ENCODE measurements at places on chromosomes 1 and 21.

GRCh38 chr1:181104790-181105133, 16.3 kb downstream of the IER5 start:
- peak; percentile 59 for DNase-seq

GRCh38 chr1:19084206-19084738, 125.8 kb downstream of the UBR4 start:
- no peak for DNase-seq

DNA sequence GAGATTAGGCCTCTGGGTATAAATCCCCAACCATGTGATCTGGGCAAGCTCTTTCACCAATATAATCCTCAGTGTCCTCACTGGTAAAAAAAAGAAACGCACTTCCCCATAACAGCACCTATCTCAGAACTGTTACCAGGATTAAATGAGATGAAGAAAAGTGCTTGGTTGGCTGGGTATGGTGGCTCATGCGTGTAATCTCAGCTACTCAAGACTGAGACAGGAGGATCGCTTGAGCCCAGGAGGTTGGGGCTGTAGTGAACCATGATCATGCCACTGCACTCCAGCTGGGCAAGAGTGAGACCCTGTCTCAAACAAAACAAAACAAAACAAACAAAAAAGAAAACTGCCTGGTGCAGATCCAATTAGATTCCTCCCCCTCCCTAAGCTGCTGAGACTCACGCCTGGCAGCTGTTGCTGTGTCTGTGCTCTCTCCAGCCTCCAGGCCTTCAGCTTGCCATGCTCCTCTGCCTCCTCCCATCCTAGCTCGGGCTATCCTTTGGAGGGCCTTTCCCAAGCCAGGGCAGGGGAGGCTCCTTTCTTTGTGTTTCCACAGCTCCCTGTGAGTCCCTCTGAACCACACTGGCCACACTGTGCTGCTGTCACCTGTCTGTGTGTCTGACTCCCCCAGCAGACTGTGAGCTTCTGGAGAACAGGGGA, 19.0 kb downstream of the CYB5RL start:
- DNase-seq, result no peak

DNA sequence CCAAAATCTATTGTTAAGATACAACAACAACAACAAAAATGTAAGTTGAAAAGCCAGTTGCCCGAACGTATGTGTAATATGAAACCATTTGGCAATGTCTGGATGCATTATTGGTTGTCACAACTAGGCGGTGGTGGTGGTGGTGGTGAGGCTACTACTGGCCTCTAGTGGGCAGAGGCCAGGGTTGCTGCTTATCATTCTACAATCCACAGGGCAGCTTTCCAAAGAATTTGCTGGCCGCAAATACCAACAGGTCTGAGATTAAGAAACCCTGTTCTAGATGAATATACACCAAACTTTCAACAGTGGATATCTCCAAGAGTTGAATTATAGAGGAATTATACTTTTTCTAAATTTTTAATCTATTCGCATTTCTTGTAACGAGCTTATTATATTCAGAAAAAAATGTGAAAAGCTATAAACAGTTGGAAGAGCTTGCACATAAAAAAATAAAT, 26.8 kb upstream of the ZNF697 start:
- peak; percentile 12 for DNase-seq

DNA sequence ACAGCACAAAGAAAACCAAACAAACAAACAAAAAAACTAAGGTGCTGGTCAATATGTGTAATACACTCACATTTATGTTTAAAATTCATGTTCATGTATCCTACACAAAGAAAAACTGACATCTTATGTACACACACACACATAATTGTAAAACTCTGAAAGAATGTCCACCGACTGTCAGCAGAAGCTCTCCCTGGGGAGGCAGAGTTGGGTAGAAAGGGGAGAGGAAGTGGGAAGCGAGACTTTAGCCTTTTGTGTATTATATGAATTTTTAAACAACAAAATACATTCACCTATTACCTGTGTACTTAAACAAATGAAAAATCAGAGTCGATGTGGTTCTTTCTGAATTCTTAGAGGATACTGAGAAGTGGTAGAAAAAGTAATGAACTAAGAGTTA, 88.3 kb downstream of the ABCA4 start:
- no peak for DNase-seq

DNA sequence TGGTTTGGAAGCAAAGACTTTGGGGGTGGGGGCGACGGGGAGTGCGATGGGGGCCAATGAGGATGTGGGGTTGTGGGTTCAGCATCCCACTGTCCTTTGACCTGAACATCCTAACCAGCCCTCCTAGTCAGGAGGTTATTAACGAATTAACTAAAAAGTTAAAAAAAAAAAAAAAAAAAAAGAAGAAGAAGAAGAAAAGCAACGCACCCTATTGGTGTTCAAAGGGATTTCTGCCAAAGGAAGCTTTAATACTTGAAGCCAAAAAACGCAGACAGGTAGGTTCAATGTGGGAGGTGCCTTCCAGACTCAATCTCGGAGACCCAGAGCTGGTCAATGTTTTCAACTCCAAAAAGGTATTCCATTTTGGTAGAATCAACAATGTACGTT, 2.2 kb downstream of the CLIC6 start:
- no peak for DNase-seq

- DNase-seq, result no peak
Observed at GRCh38 chr1:78072216-78072615, 26.4 kb downstream of the GIPC2 start.

DNA sequence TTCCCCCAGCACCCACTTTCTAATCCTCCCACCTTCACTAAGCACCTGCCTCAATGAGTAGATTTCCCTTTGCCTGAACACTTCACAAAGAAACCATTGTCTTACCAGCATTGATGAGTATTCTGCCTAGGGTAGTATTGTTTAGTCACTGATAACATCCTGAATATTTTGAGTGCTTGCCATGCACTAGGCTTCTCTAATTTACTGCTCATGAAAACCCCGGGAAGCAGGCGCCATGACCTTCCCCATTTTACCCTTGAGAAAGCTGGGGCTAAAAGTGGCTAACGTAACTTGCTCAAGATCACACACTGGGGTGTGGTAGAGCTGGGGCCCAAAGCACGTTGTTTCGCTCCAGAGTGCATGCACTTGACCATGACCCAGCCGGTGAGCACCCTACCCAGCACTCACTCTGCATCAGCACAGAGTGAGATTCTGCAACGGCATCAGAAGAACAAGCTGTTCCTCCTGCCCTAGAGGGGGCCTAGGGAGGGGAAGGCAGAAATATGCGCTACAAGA, 10.6 kb upstream of the F3 start:
- no peak for DNase-seq

DNA sequence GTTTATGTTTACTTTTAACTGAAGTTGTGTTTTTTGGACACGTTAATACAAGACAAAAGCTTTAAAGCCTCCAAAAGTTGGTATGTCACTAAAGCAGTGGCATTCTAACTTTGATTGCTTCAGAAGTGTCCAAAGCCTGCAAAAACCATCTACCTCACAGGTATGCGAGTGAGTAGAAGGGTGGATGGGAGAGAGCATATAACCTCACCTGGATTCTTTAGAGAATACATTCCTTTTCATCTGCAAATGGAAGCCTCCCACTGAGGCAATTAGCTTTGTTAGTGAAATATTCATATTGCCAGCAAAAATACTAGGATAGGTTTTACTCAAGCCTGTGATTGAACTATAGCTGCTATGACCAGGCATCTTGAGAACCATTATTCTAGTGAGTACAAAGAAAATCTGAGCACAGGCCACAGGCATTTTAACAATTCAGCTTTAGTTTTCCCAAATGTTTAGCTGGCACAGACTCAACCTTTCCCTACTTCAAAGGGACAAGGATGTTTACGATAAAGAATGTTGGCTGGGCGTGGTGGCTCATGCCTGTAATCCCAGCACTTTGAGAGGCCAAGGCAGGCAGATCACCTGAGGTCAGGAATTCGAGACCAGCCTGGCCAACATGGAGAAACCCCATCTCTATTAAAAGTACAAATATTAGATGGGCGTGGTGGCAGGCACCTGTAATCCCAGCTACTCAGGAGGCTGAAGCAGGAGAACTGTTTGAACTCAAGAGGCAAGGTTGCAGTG, 39.7 kb downstream of the MAP3K21 start:
- DNase-seq, result no peak

DNA sequence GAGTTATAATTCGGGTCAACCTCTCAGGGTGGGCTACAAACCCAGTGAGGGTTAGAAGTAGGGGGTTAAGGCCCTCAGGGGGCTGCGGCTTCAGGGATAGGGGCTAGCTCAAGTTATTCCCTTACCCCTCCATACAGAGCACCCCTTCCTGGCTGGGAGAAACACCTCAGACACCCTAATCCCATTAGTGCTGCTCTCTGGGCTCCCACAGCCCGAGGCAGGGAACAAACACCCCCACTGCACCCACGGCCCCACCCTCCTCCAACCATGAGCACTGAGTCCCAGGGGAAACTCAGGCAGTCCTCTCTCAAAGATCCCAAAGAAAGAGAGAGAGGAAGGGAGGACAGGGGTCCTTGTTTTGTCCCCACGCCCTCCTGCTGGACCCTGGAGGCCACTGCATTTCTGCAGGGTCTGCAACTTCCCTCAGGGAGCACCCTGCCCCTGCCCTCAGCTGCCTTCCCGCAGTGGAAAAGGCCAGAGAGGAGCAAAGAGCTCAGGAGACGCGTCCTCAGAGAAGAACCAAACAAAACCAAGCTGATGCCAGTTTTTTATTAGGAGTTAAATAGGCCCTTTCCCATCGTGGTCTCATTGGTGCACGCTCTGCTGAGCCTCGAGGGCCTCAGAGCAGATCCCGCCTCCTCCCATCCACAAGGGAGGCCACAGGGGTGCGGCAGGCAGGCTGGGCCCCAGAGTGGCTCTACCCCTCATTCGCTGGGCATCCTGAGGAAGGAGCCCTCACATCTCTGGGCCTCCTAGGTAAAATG, 1.4 kb upstream of the S100A4 start:
- DNase-seq, result no peak

GRCh38 chr1:81305997-81306452, 494.7 kb upstream of the ADGRL2 start:
- no peak for DNase-seq

- no peak for DNase-seq
Observed at GRCh38 chr1:186757851-186758250, 70.9 kb upstream of the PLA2G4A start.

DNA sequence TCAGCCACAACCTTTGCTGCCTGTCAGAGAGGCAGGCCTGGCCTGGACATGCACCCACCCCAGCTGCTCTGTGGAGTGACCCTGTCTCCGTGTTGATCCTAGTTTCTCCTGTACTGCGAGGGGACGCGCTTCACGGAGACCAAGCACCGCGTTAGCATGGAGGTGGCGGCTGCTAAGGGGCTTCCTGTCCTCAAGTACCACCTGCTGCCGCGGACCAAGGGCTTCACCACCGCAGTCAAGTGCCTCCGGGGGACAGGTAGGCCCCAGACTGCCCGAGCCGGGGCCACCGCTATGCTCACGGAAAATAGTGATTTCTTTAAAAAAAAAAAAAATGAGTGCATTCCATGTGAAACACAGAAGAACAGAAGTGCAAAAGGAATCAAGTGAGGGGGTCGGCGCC, 41.6 kb upstream of the TRAPPC10 start:
- no peak for DNase-seq

GRCh38 chr1:166020210-166020609, 146.6 kb downstream of the FAM78B start:
- no peak for DNase-seq

- DNase-seq, result no peak
Observed at GRCh38 chr1:94634977-94635416, 93.4 kb upstream of the F3 start.

DNA sequence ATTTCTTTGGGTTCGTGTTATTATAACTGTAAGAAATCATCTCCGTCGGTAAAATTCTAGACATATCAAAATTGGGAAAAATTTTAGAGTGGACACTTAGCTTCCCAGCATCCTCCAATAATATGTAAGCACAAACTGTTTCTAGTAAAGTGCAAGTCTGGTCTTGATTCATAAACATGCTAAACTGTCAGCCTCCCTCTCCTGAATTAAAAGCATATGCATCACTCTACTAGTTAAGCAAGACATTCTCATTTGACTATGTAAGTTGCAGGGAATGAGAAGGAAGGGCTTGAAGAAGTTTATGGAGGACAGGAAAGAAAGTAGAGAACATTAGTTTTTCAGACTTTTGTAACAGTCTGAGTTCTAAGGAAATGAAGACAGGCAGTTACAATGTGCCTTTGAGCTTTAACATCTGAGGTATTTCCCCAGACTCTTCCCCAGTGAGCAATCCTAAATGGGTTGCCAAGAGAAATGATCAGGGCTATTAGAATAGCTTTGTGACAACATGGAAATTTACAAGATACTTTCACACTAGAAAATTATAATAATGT, 90.0 kb downstream of the TYW3 start:
- no peak for DNase-seq

- peak; percentile 12 for DNase-seq
Observed at GRCh38 chr1:236143104-236143948, 987 bp downstream of the GPR137B start.

- no peak for DNase-seq
Observed at GRCh38 chr1:228275179-228275429, 67.3 kb downstream of the OBSCN start.

DNA sequence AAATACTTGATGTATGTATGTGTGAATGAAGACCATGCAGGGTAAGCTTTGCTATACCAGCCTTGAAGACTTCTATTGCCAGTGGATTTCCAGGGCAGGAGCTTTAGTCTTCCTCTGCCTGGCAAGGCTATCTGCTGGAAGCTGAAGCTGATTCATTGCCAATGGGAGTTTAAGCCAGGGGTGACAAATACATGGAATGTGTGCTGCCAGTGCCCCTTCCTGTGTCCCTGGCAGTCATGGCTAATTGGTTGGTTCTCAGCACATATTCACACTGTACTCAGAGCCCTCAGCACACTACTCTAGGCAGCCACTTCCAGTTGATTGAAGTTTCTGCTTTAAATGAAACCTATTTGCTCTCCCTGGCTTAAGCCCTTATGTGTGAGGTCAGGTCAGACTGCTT, 1.5 kb downstream of the ZSCAN20 start:
- DNase-seq, result no peak

- no peak for DNase-seq
Observed at GRCh38 chr1:115676498-115677181, 34.9 kb downstream of the VANGL1 start.

DNA sequence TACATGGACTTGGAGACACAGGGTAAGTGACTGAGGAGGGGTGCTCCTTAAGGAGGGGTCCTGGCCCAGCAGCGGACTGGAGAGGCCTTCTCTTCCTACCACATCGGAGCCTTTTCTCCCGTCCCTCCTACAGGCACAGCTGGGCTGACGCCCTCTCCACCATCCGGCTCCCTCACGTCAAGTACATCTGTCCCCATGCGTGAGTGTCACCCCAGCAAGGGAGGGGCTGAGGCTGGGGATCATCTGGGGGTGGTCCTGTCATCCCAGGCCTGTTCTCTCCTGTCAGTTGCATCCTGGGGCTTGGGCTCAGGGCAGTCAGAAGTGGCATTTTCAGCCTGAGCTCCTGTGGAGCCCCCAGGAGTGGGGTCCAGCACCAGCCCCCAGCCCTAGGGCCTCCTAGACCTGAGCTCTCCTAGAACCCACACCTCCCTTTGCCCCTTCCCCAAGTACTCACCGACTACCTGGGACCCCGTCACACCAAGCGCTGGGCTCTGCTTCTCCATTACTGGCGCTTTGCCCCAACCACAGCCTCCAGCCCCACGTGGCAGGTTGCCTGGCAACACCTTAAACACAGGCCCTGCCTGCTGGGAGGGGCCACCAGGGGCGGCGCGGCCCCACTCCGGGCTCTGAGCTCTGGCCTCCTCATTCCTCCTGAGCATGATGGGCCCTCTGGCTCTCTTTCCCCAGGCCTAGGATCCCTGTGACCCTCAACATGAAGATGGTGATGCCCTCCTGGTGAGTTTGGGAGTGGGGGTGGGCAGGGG, 2.3 kb downstream of the LYPLA2 start:
- peak; percentile 56 for DNase-seq

Data from CD4-positive, alpha-beta T cell treated with Interleukin-12 subunit alpha and Interleukin-12 subunit beta, for 1 hour (primary cell).